ENCODE measurements at places on chromosomes 7 and 10.

DNA sequence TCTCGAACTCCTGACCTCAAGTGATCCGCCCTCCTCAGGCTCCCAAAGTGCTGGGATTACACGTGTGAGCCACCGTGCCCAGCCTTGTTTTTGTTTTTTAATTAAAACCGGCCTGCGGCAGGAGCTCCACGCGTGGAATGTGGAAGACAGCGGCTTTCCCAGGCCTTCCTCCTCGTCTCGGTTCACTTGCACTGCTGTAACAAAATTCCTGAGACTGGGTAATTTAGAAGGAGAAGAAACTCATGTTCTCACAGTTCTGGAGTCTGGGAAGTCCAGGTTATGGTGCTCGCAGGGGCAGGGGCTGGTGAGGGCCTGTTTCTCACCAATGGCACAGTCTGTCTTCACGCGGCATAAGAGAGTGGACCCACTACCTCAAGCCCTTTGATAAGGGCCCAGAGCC is 14.4 kb upstream of the CRYGN start:
- no peak for DNase-seq

DNA sequence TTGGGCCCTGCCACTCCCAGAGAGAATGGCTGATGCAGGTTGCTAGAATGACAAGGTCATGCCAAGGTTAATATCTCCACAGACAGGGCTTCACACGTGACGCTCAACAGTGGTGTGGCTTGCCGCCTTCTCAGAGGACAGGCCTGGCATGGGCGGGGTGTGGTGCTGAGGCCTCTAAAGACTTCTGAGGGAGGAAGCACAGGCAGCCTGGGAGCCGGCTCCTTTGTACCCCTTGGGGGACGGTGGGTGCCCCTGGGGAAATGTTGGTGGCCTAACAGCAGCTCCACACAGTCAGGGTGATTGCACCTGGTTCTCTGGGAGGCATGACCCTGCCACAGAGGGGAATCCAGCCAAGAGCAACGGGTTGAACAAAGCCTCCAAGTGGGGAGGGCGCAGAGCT is 115.1 kb downstream of the PKD1L1 start:
- DNase-seq = no peak

DNA sequence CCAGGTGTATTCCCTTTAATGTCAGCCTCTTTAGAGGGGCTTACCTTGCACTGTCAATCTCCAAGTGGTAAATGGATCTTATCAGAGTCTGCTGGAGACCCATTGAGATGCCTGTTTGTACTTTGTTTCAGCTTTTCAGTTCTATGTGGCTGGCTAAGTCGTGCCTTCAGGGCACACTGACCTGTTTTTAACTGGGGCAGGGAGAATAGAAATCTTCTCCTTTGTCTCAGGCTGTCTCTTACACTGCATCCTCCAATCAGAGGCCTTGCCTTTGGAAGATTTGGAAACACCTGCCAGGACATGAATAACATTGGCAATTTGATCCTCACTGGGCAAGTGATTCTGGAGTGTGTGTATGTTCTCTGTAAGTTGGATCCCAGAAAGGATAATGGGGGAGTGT is 65.0 kb downstream of the POU6F2 start:
- DNase-seq = no peak

- no peak for DNase-seq
Observed at GRCh38 chr7:1646391-1646790, 23.7 kb upstream of the ELFN1 start.

DNA sequence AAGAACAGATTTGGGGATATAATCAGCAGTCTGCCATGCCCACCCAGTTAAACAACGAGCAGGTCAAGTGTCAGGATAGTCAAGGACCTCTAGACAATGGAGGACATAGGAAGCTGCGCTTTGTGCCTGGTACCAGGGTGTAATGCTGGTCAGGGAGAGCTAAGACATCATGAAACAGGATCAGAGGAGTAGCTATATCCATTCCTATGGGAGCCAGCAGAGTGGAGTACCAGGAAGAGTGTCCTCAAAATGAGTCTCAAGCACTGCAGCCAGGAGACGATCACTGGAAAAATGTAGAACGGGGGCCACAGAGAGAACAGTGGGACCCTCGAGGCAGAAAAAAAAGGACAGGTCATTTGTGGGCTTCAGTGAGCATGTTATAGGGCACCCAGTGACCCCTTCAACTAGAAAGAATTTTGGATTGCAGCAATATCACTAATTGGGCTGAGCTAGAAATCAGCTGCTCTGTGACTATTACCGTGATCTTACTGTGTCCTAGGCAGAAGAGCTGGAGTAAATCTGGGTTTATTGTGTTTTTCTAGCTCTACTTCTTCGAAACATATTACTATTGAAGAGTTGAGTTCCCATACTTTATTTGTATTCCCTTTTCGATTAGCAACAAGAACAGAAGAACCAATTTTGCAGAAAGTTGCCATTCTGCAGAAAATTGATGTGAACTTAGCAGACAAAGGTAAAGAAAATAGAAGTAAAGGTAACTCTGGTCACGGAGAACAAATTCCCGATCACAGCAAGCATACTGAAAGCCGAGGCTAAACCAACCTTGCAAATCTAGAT is 319.6 kb downstream of the AHR start:
- DNase-seq = no peak

DNA sequence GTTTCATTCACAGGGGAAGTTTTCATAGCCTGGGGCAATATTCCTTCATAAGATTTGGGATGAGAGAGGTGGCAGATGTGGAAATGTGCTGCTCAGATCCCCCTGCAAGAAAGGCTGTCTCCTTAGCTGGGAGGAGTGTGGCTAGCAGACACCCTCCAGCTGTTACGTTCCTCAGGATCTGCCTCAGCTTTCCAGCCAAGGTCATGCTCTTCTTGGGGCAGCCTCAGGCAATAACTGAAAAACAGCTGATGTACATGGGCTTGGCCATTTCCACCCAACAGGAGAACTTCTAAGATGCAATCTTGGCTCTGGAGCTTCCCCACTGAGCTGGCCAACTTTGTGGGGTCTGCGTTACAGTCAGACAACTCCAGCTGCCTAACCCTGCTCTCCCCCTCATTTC is 51.3 kb upstream of the SEPTIN7 start:
- no peak for DNase-seq

GRCh38 chr7:12256090-12256489 is 45.0 kb downstream of the TMEM106B start:
- DNase-seq = no peak

- no peak for DNase-seq
Observed at GRCh38 chr7:71612911-71613310, 481.0 kb downstream of the GALNT17 start.

GRCh38 chr7:80175744-80176143 is 41.1 kb downstream of the GNAI1 start:
- DNase-seq = no peak

- peak; percentile 94 for DNase-seq
Observed at GRCh38 chr7:121395961-121396757, at the start of gene FAM3C. FAM3C (minus strand) TSS chr7:121396308; CDS start chr7:121382969, 13,339 bp downstream.

GRCh38 chr7:40000734-40001315 is 50.8 kb downstream of the CDK13 start:
- DNase-seq = no peak

GRCh38 chr7:157228864-157229422 is 90.2 kb downstream of the UBE3C start:
- DNase-seq = no peak

GRCh38 chr10:87590705-87591588 is 68.7 kb upstream of the PAPSS2 start:
- no peak for DNase-seq

- no peak for DNase-seq
Observed at GRCh38 chr10:74754381-74754821, 72.0 kb upstream of the KAT6B start.
